Globus pallidus (tissue), 1 donor: ENCODE measurements at places on chromosomes 1 and 21.
A peak's percentile ranks its signal among the peaks of the same experiment; 100 is the strongest.

GRCh38 chr1:4268262-4268888, 368.3 kb upstream of the C1orf174 start:
- no peak for DNase-seq

DNA sequence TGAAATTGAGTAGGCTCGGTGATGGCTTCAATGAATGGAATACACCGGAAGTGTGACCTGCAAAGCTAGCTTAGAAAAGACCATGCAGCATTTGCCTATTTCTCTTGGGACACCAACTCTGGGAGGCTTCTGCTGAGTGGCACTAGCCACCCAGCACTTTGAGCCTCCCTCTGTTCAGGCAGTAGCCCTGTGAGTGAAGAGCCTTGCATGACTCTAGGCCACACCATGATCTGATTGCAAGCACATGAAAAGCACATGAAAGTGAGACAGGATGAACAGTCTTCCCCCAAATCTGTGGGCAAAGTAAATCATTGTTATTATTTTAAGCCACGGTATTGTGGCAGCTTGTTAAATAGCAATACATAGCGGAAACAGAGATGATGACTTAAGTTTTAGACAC, 2.8 kb downstream of the CD48 start:
- DNase-seq = no peak

DNA sequence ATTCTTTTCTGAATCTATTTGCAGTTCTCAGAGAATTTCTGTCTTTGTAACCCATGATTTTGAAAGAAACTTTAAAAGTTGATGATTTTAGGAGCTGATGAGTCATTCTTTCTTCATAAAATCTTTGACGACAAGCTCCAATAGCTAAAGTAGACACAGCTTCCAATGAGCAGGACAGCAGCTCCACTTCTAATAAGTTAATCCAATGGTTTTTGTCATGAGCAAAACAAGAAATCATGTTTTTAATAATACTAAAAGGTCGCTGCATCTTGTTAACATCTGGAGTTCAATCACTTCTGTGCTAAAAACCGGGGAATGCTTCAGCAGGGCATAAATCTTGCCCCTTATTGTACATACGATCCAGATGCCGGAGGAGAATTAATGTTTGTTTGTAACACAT, 48.9 kb upstream of the GORAB start:
- DNase-seq = no peak

GRCh38 chr1:207007352-207008033, 25.1 kb downstream of the C1orf116 start:
- no peak for DNase-seq

GRCh38 chr1:172203135-172203823, 217.2 kb upstream of the C1orf105 start:
- DNase-seq = no peak

GRCh38 chr1:77550135-77550534, 132.3 kb downstream of the ZZZ3 start:
- no peak for DNase-seq

- no peak for DNase-seq
Observed at GRCh38 chr1:209412036-209412435, 171.5 kb upstream of the CAMK1G start.

DNA sequence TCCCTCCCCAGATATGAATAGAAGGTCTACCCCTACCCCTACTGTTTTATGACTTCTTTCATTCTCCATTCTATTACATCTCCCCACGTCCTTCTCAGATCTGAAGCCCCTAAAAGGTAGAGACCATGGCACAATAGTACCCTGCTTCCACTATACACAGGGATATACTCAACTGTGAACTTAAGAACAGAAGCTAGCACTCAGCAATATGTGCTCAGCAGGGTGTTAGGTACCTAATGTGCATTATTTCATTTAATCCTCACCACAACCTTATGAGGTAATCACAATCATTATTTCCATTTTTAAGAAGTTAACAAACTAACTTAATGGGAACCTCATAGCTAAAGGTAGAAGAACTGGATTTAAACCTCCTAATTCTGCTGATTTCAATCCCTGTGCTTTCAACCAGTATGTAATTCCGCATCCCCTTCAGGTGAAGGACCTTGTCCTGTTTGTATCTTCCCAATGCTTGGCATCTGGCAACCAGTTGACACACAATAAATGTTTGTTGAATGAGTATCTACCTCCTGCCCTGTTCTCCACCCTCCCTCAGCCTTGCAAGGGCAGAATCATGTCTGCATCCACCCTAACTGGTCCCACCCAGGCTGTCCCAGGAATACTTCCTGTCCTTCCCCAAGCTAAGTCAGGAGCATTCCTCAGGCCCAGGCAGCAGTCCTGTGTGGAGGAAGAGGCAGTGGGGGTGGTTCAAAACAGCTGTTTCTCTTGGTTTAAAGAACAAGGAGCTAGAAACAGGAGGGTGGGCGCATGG, 6.5 kb downstream of the DENND2D start:
- no peak for DNase-seq

- DNase-seq = no peak
Observed at GRCh38 chr1:165364568-165365133, 8.1 kb upstream of the LMX1A start.

GRCh38 chr21:35783721-35784120, 276.6 kb downstream of the SETD4 start:
- DNase-seq = no peak

GRCh38 chr1:10108948-10109708, 76.4 kb downstream of the UBE4B start:
- peak; percentile 54 for DNase-seq

DNA sequence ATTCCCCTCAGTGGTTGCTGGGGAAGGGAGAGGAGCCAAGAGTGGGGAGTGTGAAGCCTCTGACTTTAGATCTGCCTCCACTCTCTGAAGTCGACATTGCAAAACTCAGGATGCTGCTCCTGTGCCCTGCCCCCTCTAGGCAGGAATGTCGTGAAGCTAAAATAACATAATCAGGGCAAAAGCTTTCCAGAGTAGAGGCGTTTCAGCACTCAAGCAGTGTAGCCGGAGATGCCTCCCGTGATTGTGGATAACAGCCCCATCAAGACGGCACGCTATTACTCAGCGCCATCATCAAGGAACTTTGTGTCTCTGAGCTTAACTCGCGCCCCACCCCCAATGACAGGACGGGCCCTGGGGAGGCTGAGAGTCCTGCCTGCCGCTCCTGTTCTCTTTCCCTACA, 60.0 kb downstream of the FBXO2 start:
- DNase-seq = no peak

DNA sequence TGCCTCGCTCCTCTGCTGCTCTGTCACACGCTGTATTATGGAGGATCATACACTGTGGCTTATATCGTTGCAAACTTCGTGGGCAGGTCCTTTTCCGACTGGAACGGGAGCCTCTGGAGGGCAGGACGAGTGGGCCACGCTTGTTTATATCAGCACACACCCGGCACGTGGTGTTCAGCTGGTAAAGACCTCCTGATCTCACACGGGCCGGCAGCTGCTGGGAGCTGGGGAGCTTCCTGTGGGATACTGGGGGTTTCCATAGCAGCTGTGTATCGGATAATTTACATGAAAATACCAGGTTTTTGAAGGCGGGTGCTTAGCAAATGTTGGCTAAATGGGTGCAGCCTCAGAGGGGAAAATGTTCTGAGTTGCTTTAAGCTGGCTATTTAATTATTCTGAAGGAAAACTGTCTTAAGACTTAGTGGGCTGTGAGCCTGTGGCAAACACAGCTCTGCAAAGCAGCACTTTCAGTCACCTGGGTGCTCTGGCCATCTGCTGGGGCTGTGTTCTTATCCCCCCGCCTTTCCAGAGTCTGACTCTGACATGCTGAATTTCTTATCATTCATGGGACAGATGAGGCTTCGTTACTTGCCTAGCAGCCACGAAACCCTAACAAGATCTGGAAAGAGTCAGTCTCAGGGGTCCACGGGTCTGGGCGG, 103.6 kb upstream of the GCLM start:
- no peak for DNase-seq

DNA sequence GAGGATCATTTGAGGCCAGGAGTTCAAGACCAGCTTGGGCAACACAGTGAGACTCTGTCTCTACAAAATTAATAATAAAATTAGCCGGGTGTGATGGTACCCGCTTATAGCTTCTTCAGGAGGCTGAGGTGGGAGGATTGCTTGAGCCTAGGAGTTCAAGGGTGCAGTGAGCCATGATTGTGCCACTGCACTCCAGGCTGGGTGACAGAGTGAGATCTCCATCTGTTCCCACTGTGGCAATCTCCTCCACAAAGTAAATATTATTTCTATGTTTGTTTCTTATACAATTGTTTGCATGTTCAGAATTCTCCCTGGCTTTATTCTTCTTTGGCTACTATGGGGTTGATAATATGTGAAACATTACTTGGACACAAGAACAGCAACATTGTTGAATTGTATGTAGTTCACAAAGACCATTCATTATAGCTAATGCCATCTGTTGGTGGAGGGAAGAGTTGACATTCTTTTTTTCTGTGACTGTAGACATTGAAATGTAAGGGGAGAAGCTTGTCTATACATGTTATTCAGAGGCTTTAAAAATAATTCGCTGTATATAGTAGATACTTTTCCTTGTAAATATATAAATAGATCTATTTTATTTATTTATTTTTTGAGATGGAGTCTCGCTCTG, 47.8 kb upstream of the SRSF10 start:
- peak; percentile 14 for DNase-seq

DNA sequence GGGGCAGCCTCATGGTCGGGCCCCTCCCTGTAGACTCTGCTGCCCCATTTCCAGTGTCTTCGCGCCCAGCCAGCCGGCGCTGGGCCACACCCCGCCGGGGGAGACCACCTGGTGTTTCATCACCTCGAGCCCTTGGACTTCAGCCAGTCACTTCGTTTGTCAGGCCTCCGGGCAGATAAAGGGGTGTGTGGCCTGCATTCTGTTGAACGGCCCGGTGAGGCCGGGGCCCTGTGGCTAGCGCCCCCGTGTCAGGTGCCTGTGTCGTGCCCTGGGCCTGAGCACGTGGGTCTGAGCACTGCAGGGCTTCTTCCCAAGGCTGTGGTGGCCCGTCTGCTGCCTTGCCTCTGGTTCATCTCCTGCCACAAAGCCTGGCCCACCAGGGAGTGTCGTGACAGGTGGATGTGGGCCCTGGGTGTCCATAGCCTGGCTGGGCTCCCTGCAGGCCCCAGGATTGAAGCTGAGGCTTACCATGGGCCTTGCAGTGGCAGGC, 65.2 kb upstream of the DIP2A start:
- no peak for DNase-seq

DNA sequence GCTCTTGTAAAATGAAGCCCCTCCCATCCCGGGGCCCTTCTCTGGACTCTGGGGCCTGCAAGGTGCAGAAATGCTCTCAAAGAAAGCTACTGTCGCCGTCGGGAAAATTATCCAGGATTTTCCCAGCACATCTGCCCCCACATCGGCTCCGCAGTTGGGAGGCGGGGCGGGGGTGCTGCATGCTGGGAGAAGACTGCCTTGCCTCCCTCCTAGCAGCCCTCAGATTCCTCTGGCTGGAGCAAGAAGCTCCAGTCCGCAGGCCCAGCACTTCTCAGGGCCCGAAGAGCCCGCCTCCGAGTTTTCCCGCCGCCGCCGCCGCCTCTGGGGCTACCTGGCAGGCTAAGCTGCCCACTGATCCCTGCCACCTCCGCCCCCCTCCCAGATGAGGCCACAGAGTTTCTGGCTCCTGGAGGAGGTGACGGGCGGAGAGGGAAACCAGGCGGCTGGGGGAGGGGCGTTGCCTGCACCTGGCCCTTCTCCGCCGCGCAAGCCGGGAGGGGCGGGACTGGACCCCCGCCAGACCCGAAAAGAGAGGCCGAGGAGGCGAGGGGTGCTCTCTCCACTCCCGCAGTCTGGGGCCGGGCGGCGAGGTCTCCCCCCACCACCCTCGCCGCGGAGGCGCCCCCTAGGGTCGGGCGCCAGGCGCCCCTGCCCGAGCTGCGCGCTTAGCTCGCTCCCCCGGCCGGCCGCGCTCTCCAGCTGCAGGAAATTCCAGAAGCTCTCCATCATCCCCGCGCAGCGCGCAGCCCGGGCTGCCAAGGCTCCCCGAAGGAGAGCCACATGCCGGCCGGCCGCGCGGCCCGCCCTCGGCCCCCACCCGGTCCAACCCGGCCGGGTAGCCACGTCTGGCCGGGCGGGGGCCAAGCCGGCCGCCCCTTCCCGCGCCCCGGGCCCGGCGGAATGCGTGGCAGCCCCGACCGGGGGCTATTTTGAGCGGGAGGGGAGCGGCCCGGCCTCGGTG, 28.8 kb downstream of the AHDC1 start:
- peak; percentile 43 for DNase-seq

DNA sequence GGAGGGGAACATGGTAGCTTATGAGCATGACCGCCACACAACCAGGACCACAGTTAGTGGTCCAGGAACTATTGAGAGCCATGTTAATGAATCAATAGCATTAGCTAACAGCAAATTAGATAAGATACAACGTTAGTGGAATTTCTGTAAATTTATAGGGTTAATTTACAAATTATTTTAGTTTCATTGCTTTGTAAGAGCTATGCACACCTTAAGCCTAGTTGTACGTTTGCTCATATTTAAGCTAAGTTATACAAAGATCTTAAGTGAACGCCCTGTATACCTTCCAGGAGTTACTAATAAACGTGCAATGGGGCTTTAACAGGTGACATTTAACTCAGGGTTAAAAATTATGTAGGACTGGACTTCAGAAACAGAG, 749 bp downstream of the EXOSC10 start:
- DNase-seq = no peak
